ENCODE measurements at places on chromosomes 5 and 9.

DNA sequence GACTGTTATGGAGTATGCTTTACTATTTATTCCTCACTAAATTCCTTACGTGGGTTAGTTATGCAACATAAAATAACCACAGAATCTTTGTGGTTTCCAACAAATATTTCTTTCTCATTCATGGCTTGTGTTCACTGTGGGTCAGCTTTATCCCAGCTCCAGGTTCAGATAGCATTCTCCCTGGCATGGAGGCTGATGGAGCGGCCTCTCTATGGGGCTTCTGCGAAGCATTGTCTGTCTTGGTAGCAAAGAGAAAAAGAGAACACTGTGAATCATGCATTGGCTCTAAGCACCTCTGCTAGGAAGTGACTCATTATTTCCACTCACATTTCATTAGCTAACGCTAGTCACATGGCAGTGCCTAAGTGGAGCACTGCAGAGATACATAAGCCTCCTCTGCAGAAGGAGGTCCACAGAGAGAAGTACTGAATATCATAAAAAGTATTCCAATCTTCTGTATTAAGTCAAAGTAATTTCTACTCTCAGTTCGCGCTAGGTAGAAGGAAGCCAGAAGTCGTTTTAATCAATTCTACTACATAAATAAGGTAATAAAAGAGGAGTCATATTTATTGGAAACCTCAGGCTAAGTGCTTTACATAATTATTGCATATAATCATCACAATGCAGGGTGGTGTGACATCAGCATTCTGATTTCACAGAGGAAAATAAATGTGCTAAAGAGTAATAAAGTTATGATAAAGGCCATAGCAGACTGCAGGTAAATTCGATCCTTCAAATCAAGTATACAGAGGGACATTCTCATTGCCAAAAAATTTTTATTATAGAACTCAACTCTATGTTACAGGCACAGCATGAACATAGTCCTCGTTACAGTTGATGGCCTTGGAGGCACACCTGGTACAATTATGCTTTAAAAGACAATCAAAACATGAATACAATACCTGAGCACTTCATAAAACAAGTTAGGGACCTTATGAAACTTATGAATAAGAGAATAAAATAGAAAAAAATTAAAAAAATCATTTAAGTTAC lies 531.1 kb downstream of the CETN3 start:
- H3K4me3 ChIP-seq: no peak overlapping the region
- DNase-seq: no peak
- H3K27me3 ChIP-seq: no peaks in the 10 kb centered on the region

- peaks cover 79% of the 10 kb centered on the region for H3K4me1 ChIP-seq
- no peaks in the 10 kb centered on the region for H3K36me3 ChIP-seq
- H3K4me3 ChIP-seq: no peak overlapping the region
- H3K27me3 ChIP-seq: no peaks in the 10 kb centered on the region
- peak overlapping the region; percentile 76 for H3K27ac ChIP-seq
- DNase-seq: no peak
These were observed 161.9 kb downstream of the MAPKAP1 start for GRCh38 chr9:125544988-125545651.

- peak overlapping the region; percentile 59 for H3K4me3 ChIP-seq
- H3K36me3 ChIP-seq: no peaks in the 10 kb centered on the region
- H3K27ac ChIP-seq: no peak overlapping the region
- H3K4me1 ChIP-seq: peaks cover 53% of the 10 kb centered on the region
These were observed 566 bp downstream of the IRX2 start for GRCh38 chr5:2750758-2751464.

DNA sequence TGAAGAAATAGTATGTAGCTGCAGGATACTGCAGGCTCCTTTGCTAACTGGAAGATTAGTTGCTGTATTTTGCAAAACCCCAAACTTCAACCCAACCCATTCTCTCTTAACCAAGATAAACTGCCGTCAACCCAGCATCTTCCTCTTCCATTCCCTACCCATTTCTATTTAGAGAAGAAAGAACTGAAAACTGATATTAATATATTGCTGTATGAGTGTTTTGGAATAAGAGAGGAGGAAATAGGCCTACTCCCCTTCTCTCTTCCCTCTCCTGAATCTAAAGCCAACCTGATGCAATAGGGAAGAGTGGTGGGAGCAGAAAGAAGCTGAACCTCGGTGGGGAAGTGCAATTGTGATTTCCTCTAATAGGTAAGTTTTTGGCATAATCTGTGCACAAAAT lies 83.7 kb downstream of the TMEM215 start:
- no peaks in the 10 kb centered on the region for H3K27me3 ChIP-seq
- no peak overlapping the region for H3K27ac ChIP-seq
- no peaks in the 10 kb centered on the region for H3K36me3 ChIP-seq
- no peaks in the 10 kb centered on the region for H3K4me1 ChIP-seq

Measured in left ventricle myocardium inferior (tissue), 1 donor.